ENCODE measurements at places on chromosomes 6 and 20.

DNA sequence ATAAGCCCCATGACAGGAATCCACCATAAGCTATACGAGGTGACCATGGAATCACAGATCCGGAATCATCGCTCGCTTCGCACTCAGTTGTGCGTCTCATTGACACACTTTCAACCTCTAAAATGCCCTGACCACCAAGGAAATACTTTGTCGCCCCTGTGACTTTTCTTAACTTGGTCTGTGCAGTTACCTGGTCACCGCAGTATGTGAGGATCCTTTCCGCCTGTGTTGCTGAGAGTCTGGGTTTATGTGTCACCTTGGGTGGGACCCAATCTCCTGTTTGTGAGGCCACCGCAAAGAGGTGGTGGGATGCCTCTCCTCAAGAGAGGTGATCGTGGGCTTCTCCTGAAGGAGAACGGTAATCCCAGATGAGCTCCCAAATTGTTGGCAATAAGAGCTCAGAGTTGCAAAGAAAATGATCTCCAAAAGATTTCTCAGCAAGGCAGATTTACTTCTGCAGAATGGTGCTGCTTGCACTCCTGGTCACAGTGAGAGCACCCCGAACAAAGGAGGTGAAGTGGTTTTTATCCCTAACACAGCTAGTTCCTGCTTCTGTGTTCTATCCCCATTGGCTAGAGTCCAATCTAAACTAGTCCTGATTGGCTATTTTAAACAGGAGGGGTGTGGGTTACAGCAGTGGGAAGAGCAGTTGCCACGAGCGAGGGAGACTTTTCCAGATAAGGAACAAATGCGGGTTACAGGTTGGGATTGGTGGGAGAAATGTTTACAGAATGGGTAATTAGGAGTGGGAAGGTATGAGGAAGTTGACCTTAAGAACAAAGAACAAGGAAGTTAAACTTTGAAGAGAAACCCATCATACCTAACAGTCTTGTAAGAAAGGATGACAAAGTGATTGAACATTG is 9.1 kb upstream of the ZNFX1 start:
- DNase-seq = no peak

GRCh38 chr6:61614119-61614518 is 671.9 kb downstream of the KHDRBS2 start:
- no peak for DNase-seq

- no peak for DNase-seq
These were observed 65.3 kb upstream of the BMP2 start for GRCh38 chr20:6702144-6702543.

DNA sequence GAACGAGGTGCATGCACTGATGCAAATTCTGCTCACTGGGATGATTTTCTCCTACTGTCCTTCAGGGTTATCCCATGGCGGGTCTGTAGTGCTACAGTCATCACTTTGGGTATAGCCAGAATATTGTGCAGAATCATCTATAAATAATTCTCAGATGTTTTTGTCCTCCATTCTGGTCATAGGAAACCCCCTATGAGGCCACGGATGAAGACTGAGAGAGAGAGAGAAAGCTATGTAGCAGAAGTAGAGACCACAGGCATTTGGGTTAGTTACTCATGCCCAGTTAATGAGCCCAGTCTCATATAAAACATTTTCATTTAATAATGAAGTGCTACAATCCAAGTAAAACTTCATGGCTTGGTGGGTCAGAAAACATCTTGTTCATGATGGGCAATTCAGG is 145.1 kb upstream of the PLN start:
- DNase-seq = no peak

DNA sequence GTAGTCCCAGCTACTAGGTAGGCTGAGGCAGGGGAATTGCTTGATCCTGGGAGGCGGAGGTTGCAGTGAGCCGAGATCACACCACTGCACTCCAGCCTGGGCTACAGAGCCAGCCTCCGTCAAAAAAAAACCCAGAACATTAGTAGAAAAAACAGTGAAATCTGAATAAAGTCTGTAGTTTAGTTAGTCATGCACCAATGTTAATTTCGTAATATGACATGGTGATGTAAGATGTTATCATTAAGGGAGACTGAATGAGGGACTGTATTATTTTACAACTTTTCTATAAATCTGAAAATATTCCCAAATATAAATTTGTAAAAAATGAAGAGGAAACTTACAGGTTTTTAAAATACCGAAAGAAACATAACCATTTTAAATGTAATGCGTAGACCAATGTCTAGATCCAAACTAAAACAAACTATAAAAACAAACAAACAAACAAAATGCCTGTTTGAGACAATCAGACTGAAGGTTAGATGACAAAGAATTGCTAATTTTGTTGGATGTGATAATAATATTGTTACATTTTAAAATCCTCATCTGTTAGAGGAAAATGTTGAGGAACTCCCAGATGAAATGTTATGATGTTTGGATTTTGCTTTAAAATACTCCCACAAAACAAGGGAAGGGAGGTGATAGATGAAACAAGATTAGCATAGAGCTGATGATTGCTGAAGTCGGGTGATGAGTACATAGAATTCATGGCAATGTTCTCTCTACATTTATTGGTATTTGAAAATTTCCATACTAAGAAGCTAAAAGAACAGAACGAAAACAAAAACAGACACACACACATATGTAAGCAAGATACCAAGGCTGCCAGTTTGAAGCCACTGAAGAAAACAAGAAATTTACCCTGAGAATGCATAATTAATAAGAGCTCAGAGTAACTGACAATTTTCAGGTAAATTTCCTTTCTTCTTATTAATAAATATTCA is 1.8 kb downstream of the GSTA4 start:
- no peak for DNase-seq

- DNase-seq = no peak
These were observed 7.7 kb downstream of the TNFRSF21 start for GRCh38 chr6:47302043-47302442.

DNA sequence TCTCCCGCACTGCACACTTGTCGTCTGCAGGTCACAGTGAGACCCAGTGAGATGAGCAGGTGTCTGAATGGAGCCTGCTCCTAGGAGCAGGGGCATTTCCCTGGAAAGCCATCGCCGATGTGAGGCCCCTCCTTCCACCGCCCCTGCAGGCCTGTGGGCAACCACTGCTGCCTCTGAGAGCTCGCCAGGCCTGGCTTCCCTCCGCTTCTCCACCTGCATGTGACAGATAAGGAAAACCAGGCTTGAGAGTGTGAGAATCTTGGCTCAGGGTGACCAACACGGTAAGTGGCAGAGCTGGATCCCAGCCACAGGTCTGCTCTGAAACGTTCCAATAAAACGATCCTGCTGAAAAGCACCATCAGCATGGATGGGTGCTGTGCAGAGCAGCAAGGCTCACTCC is 332.8 kb downstream of the CDH4 start:
- DNase-seq = no peak

- DNase-seq = no peak
These were observed 132.1 kb downstream of the SAMD5 start for GRCh38 chr6:147640606-147641005.

DNA sequence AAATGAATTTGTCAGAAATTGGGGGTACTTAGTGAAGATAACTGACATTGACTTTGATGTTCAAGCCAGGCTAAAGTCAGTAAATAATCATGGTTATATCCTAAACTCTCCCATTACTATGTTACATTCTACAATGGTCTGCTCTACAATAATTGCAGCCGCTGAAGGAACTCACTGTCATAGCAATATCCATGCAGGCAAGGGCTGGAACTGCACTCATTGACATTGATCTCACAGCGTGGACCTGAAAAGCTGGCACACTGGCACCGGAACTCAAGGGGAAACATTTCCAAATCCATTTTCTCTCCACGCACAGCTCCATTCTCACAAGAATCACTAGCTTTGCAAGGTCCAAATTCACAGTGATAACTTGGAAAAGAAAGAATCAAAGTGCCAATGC is 702.7 kb downstream of the EYS start:
- DNase-seq = no peak

GRCh38 chr6:157513619-157514485 is 132.9 kb downstream of the ZDHHC14 start:
- DNase-seq = no peak

DNA sequence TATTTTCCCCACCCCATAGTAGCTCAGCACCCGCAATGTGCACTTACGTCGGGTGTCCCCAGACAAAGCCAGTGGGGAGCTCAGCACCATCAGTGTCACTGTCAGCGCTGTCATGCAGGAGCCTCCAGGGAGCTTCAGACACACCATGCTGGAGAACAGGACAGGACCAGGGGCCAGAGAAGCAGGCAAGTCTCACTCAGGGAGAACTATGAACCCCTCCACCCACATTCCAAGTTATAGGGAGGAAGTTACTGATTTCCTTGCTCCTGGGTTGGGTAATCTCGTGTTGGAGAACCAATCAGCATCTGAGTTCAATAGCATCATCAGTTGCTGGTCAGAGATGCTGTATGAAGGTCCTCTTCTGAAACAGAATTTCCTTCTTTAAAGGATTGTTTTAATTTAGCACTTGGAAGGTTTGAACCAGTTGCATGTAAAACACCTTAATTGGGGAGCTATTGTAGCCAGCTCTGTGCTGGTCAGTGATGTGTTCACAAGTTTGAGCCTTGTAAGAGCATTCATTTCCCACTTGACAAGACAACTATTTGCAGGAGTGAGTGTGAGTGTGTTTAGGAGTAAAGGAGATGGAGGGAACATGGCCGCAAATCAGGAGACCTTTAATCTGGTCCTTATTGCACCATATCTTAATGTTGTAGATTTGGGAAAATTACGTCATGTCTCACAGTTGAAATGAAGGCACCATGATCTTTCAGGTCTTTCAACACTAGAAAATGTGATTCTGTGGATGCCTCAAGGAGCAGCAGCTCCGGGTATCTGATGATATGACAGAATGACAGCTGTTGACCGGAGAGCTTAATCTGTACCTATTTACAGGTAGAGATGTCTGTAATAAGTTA is at the start of gene HLA-DRB1:
TSS of gene HLA-DRB1 (minus strand) at position 253 of the 854 bp plus-strand sequence. CDS start at position 147, 106 bp downstream.
- DNase-seq = no peak

GRCh38 chr6:140684776-140685550 is 1310.5 kb upstream of the CITED2 start:
- DNase-seq = no peak

GRCh38 chr6:65700561-65700960 is 6.5 kb downstream of the EYS start:
- no peak for DNase-seq

GRCh38 chr20:59585714-59586409 is 18.5 kb upstream of the PHACTR3 start:
- no peak for DNase-seq

DNA sequence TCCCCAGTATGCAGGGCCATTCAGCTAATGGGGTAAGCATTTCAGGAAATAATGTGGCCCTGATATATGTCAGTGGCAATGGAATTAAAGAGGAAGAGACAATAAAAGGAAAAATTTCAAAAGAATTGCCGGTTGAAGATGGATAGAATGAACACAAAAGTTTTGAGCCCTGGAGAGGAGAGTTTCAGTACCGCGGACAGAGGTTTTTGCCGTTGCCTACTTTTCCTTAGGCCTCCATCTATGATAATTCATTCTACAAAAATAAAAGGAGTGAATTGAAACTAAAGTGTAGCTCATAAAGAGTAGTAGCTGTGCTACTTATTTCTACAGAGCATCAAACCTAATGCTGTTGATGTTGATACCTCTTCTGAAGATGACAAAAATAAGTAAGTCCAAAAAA is 140.7 kb downstream of the RNASET2 start:
- DNase-seq = no peak

DNA sequence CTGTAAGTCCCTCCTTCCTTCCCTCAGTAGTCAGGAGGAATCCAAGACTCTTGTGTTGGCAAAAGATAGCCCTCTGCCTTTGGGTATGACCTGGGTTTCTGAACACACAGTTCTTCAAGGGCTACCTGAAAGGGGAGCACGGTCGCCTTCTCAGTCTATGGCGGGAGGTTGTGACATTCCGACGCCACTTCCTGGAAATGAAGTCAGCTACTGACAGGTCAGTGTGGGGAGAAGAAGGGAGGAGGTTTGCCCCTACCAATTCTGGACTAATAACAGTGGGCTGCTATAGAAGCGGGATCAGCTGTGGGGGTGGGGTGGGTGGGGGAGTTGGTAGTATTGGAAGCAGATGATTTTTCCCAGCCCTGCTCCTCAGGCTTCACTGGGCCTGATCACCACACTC is 11.5 kb downstream of the CEP250 start:
- DNase-seq = no peak

- peak; percentile 56 for DNase-seq
These were observed at the start of gene SRXN1 for GRCh38 chr20:653110-653589. Gene SRXN1, minus strand, starts transcription at chr20:653200. Its CDS starts 15 bp downstream, at chr20:653185.

- DNase-seq = no peak
These were observed 333.5 kb downstream of the NRN1 start for GRCh38 chr6:5673019-5673790.

- no peak for DNase-seq
These were observed 23.9 kb downstream of the THBS2 start for GRCh38 chr6:169229615-169230321.

DNA sequence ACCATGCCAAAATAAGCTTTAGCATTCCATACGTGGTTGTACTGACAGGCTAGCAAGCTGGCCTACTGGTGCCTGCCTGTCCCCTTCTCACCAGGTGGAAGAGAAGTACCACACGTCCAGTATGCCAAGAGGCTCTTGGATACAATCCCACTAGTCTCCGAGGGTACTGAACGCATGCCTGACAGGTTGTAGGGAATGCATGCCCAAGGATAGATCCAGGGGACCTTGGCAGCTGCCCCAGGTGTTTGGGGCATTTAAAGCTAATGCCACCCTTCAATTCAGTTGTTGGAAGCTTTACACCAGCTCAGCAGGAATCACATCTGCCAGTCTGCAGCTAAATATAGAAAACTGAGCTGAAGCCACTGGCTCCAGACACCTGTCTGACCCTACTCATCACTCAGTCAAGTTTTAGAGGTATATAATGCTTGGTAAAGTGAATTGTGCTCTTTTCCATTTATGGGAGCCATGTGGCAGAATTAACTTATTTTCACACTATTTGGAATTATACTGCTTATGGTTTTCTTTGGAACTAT is 4.9 kb downstream of the TUBB2B start:
- no peak for DNase-seq

DNA sequence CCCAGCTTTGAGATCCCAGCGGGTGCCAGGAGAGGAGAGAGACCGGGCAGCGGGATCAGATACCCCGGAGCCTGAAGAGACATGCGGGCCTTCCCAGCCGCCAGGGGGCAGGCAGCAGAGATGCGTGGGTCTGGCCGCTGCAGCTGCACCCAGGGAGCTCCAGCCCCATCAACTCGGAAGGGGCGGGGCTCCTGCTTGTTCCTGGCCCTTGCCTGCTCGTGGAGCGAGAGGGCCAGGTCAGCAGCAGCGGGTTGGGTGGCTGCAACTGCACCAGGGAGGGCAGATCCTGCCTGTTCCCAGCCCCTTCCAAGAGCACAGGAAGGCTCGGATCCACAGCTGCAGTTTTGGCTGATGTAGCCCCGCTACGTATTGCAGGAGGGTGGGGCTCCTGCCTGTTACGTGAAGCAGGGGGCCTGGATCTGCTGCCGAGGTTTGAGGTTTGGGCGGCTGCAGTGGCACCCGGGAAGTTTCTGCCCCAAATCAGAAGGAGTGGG is 532.8 kb downstream of the RFPL4B start:
- no peak for DNase-seq

- no peak for DNase-seq
These were observed 19.8 kb downstream of the CCNC start for GRCh38 chr6:99548706-99549105.

GRCh38 chr20:22866812-22867341 is 168.2 kb upstream of the SSTR4 start:
- no peak for DNase-seq

GRCh38 chr6:139369568-139370282 is 4.7 kb downstream of the CITED2 start:
- no peak for DNase-seq
